ENCODE measurements at places on chromosomes 7 and 10.

GRCh38 chr10:27242951-27243551 is 2.5 kb upstream of the ACBD5 start:
- peak; percentile 30 for DNase-seq

DNA sequence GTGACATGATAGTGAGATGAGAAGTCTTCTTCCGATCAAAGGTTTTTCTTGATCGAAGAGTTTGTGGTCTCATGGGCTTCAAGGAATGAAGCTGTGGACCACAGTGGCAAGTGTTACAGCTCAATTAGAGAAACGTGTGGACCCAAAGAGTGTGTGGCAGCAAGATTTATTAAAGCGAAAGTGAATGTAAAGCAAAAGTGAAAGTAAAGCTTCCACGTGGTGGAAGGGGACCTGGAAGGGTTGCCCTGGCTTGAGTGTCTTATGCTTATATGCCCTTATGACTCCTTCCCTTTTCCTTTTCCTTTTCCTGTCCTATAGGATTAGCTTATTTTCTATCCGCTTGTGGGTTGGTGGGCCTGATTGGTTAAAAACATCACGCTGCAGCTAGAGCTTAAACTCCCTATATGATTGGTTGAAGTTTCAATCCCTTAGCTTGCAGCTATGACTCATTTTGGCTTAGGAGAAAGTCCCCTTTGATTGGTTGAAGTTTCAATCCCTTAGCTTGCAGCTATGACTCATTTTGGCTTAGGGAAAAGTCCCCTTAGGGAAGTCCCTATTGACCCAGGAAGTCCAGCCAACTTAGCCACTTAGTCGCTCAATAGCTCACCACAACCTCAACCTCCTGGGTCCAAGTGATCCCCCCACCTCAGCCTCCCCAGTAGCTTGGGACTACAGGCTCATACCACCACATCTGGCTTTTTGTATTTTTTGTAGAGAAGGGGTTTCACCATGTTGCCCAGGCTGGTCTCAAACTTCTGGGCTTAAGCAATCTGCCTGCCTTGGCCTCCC is 34.7 kb downstream of the MRPS24 start:
- DNase-seq: no peak

- DNase-seq: peak; percentile 29
Measured at GRCh38 chr7:47211519-47211973, 370.4 kb downstream of the TNS3 start.

- peak; percentile 14 for DNase-seq
Measured at GRCh38 chr10:51700228-51700817, 928 bp upstream of the CSTF2T start.

GRCh38 chr10:42882597-42882996 is 100.0 kb downstream of the BMS1 start:
- DNase-seq: no peak

- peak; percentile 78 for DNase-seq
Measured at GRCh38 chr10:3045471-3046209, 21.7 kb upstream of the PFKP start.

GRCh38 chr10:88826388-88826787 is 23.9 kb downstream of the LIPM start:
- no peak for DNase-seq

DNA sequence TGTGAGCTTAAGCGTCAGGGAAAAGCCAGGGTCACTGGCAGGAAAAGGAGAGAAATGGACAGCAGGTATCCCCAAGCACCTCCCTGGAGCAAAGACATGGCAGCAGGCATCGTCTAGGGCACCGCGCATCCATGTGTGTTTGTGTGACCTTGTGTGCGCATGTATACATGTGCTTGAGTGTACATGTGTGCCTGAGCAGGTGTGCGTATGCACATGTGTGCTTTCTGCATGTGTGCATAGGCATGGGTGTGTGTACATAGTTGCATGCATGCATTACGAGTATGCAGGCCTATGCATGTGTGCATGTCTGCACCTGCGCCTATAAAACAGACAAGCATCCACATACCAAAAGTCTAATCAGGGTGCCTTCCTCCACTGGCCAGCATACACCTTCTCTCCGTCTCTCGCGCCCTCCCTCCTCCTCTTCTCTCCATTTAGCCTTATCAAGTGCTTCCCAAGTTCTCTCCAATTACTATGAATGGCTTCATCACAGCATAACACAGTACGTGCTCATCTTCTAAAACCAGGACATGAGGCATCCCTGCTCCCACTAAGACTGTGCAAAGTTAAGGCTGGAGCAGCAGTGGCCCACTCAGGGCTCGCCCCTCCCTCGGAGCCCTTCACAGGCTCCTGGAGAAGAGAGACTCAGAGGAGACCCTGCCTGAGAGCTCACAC is 30.6 kb downstream of the RASGEF1A start:
- DNase-seq: no peak

- peak; percentile 9 for DNase-seq
Measured at GRCh38 chr7:1557771-1558170, 1.8 kb upstream of the TMEM184A start.

GRCh38 chr7:27202018-27202861 is 2.3 kb upstream of the HOXA13 start:
- no peak for DNase-seq
